RPMI8226 (cell line): ENCODE measurements at places on chromosomes 2 and 18.

DNA sequence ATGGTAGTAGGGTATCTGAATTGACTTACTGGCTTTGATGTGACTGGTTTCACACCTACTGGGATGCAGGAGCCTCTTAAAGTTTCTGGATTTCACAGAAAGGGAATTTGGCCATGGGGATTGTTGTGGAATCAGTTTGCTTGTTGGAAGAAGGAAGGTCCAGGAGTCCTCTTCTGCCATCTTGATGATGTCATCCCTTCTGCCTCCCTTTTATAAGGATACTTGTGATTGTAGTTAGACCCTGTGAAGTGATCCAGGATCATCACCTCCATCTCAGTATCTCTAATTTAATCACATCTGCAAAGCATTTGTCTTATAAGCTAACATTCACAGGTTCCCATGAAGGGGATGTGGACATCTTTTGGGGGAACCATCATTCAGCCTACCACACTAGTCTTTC, 79.5 kb downstream of the CCDC138 start:
- DNase-seq, result no peak

GRCh38 chr18:58135701-58136331, 91.8 kb downstream of the NEDD4L start:
- peak; percentile 82 for DNase-seq

- no peak for DNase-seq
Measured at GRCh38 chr2:106827158-106827557, 58.8 kb downstream of the ST6GAL2 start.

DNA sequence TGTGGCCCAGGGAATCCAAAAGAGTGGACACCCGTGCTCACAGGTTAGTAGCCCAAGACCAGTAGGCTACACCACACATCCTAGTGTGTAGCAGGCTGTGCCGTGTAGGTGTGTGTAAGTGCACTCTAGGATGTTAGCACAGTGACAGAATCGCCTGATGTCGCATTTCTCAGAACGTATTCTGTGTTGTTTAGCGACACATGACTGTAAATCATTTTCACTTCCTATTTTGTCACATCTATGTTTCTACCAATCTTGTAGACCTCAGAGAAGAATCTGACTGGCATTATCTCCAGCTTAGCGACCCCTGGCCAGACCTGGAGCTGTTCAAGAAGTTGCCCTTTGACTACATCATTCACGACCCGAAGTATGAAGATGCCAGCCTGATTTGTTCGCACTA, 45.1 kb downstream of the NTSR2 start:
- peak; percentile 10 for DNase-seq

GRCh38 chr18:62105376-62105775, 81.5 kb downstream of the PIGN start:
- no peak for DNase-seq

- no peak for DNase-seq
Measured at GRCh38 chr2:24353364-24353763, 7.0 kb downstream of the ITSN2 start.

- DNase-seq, result no peak
Measured at GRCh38 chr2:226759768-226760167, 39.9 kb downstream of the IRS1 start.

DNA sequence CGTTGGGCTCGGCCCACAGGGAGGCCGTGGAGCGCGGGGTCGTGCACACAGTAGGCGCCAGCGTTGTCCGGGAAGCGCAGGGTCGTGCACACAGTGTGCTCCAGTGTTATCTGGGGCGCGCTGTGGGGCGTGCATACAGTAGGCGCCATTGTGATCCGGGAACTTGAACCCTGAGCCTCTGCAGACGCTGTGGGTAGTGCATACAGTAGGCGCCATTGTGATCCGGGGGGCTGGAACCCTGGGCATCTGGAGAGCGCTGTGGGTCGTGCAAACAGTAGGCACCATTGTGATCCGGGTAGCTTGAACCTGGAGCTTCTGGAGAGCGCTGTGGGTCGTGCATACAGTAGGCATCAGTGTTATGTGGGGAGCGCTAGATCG, 793 bp downstream of the ZNF236 start:
- no peak for DNase-seq

GRCh38 chr2:27211943-27212625, at the start of the genes ATRAID and SLC5A6:
ATRAID (plus strand) TSS chr2:27212041; CDS start chr2:27212369, 328 bp downstream.
SLC5A6 (minus strand) TSS chr2:27212268; CDS start chr2:27207650, 4,618 bp downstream.
- peak; percentile 93 for DNase-seq

DNA sequence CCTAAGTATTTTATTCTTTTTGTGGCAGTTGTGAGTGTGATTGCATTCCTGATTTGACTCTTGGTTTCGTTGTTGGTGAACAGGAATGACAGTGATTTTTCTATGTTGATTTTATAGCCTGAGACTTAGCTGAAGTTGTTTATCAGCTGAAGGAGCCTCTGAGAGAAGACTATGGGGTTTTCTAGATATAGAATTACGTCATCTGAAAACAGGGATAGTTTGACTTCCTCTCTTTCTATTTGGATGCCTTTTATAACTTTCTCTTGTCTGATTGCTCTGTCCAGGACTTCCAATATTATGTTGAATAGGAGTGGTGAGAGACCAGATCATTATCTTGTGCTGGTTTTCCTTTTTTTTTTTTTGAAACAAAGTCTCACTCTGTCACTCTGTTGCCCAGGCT, 18.0 kb upstream of the NOL4 start:
- no peak for DNase-seq

GRCh38 chr2:26942543-26943295, 27.7 kb upstream of the MAPRE3 start:
- DNase-seq, result peak; percentile 65

- DNase-seq, result no peak
Measured at GRCh38 chr2:239051891-239052445, 204.1 kb downstream of the TWIST2 start.

- no peak for DNase-seq
Measured at GRCh38 chr2:219634951-219635751, 7.7 kb downstream of the SLC4A3 start.

GRCh38 chr2:161128885-161129284, 31.3 kb upstream of the TANK start:
- no peak for DNase-seq

- DNase-seq, result no peak
Measured at GRCh38 chr2:202861987-202862386, 9.6 kb downstream of the ICA1L start.

- DNase-seq, result no peak
Measured at GRCh38 chr2:30235859-30236535, 4.7 kb downstream of the LBH start.

DNA sequence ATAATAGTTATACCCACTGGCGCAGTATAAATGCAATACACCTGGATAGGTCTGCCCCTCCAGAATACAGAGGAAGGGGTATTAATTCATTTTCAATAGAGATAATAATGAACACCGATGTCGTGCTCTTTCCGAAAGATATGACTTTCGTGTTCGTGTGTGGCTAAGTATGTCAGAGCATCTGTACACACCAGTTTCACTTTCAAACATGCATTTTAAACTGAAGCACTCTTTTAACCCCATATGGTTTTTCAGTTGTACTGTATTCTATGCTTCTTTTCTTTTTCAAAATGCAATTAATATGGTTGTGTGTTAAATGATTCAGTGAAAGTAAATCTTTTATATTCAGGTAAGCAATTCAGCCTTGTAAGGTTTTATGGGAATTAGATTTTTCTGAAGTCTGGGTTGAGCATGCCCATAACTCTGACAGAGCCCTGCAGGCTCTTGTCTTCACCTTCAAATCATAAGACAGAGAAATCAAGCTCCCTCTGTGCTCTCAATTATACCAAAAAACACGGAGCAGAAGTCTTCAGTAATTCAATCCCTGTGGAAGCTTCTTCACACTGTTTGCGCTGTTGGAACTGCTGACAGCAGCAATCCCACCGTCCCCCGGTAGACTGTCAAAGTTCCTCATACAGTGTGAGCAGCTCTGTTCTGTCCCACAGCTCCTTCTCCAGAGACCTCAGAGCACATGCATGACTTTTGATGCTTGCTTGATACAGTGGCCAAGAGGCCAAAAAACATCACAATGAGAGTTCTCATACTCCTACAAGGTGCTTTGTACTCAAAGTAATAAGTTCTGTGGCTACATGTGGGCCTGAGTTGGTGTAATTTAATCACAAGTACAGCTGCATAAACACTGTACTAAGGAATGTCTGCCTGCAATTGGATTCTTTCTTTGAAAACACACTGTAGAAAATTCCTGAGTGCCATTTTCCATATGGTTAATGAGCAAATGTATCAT, 186.8 kb downstream of the ZNF521 start:
- DNase-seq, result peak; percentile 23

GRCh38 chr18:63953811-63954210, 4.7 kb downstream of the HMSD start:
- peak; percentile 18 for DNase-seq

- DNase-seq, result no peak
Measured at GRCh38 chr18:78977637-78978348, 1.8 kb upstream of the SALL3 start.

DNA sequence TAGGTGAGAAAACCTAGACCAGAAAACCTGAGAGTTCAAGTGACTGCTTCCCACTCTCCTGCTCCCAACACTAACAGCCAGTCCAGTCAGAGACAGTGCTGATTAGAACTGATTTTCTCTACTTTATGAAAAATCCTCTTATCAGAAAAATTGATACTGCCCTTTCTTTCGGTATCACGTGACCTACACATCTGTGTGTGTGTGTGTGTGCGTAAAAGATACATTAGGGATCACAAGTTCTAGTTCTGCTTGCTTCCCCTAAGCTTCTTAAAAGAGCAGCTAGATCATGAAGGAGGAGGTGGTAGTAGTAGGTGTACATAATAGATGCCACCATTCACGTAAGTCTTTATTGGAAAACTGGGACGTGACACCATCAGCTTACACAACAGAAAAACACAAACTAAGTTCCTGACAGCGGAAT, 1.5 kb downstream of the ARL5A start:
- DNase-seq, result peak; percentile 2

- DNase-seq, result no peak
Measured at GRCh38 chr2:107264184-107264583, 378.2 kb upstream of the ST6GAL2 start.

DNA sequence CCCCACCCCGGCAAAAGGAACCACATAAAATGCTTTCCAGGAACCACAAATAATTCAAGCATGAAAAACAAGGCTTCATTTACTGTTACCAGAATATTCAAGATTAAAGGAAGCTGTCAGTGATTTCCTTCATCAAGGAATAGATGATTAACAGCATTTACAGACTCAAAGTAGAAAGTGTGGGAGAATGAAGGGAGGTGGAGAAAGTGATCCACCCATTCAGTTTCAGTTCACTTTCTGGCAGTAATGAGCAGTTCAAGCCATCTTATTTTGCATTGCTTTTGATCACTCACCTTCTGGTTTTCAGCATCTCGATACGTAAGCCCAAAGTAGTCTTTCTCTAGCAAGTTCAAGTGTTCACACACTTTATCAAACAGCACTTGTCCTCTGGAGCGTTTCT, 99.0 kb downstream of the EPB41L3 start:
- no peak for DNase-seq

- DNase-seq, result no peak
Measured at GRCh38 chr2:75047992-75048625, 89.7 kb downstream of the POLE4 start.

DNA sequence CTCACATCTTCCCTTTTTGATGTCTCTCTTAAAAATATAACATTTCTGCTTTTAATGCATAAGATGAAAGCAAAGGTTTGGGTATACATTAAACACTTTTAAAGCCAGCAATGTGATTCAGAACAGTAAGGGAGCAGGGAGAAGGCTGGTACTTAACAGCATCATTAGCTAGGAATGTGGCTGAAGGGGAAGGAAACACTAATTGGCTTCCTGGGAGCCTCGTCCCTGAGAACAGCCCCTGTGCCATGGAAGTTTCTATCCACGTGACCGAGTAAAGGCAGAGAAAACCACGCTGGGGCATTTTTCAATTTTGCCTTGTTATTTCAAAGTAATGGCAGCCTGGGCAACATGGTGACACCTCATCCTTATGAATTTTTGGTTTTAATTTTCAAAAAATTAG, 109.2 kb upstream of the GPC1 start:
- no peak for DNase-seq

- DNase-seq, result no peak
Measured at GRCh38 chr2:10814142-10814541, 1.6 kb upstream of the PDIA6 start.

DNA sequence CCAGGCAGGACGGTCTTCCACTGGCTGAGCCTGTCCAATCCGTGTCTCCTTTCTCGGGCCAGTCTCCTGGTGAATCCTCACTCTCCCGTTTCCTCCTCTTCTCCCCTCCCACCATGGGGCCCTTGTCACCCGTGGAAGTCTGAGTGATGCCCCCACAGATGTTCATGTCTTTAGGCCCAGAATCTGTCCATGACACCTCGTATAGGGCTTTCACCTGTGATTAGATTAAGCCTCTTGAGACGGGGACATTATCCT, 193.5 kb downstream of the ZFP36L2 start:
- DNase-seq, result no peak

- DNase-seq, result no peak
Measured at GRCh38 chr2:189487283-189488007, 46.2 kb downstream of the WDR75 start.

DNA sequence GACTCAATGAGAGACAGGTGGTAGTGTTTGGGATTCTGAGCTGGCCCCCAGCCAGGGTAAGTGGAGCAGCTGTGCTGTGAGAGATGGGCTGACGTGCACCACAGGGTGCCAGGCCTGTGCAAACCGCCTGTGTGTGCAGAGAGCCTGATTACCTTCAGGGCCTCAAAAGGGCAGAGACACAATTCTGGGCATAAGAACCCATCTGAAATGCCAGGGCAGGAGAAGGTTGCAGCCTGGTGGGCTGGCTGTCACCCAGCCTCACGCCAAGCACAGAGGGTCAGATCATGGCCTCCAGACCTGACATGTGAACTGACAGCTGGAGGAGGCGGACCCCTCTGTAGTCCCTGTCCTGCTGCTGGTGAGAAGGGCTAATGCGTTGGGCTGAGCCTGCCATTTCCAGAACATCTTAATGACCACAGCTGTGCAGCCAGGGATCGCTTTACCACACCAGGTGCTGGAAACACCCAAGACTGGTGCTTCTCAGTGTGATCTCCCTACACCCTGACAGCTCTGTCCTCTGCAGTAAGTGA, 100.9 kb downstream of the ARL4C start:
- DNase-seq, result peak; percentile 42

DNA sequence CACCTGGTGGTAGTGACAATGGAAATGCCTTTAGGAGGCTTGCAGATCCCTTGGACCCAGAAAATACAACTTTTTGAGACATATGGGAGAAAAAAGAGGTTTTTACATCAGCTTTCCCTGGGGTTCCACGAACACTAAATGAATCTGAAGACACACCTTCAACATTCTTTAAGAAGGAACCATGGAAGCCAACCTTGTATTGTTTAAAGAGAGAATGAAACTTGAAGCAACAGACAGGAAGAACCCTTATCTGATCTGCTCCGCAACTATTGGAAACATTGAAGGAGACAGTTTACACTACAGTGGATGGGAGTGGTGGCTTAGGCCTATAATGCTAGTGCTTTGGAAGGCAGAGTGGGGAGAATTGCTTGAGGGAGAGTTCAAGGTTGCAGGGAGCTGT, 190.4 kb downstream of the LAMA1 start:
- no peak for DNase-seq

DNA sequence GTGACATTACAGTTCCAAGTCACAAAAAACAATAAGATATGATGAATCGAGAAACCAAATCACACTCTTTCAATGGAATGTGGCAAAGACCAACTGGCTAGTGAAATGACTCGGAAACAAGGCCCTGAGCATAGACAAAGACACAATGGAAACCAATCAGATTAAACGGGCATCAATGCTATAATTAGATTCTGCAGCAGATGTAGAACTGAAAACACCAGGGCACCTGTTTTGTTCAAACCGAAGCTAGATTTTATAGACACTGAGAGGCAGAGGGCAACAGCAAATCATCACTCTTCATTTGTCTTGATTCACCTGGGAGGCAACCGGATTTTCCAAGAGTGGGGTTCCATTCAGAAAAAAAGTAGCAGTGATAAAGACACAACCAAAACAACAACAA, 92.8 kb upstream of the BARD1 start:
- DNase-seq, result no peak

- DNase-seq, result peak; percentile 2
Measured at GRCh38 chr2:95551055-95551568, 40.7 kb upstream of the TRIM43 start.
